ENCODE measurements at places on chromosomes 12 and 14. TPM values are rescaled to one million over a fixed set of nuclear protein-coding genes. Genes with fewer than 3 reads are reported as not detected.

GPR84 gene
- total RNA-seq: 0.98 TPM

ART4 gene
- not detected for total RNA-seq

GRCh38 chr14:60968099-60968498 is 12.8 kb downstream of the TRMT5 start:
- H3K27me3 ChIP-seq: no peaks in the 10 kb centered on the region
- H3K4me3 ChIP-seq: no peak overlapping the region
- peaks cover 11% of the 10 kb centered on the region for H3K4me1 ChIP-seq
- peaks cover 6% of the 10 kb centered on the region for H3K36me3 ChIP-seq
- H3K27ac ChIP-seq: no peak overlapping the region

GRCh38 chr12:127909041-127909440 is 357.9 kb upstream of the TMEM132C start:
- H3K27me3 ChIP-seq: no peaks in the 10 kb centered on the region
- no peak overlapping the region for H3K27ac ChIP-seq
- DNase-seq: no peak
- no peaks in the 10 kb centered on the region for H3K36me3 ChIP-seq
- H3K4me3 ChIP-seq: no peak overlapping the region
- no peaks in the 10 kb centered on the region for H3K4me1 ChIP-seq

- H3K27ac ChIP-seq: no peak overlapping the region
- no peak overlapping the region for H3K4me3 ChIP-seq
- peaks cover 24% of the 10 kb centered on the region for H3K36me3 ChIP-seq
- no peaks in the 10 kb centered on the region for H3K4me1 ChIP-seq
These were observed 69.3 kb downstream of the RBM19 start for GRCh38 chr12:113896841-113897240.

DNA sequence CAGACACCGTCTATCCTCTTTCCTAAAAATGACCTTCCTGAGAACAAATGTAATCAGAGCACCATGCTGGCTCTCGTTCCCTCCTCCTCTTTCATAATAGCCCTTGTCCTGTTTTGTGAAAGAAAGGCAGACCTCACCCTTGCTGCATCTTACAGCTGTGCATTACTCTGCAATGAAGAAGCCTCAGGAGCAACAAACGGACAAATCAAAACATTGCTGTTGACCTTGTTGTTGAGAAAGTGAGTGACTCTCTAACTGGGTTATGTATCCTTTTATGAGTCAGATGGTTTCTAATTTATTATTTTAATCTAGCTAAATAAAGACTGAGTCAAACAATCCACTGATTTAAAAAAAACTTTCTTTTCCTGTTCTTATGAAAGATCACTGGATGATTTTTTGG is 180.9 kb downstream of the RPS29 start:
- H3K27me3 ChIP-seq: peaks cover 10% of the 10 kb centered on the region
- H3K36me3 ChIP-seq: no peaks in the 10 kb centered on the region
- DNase-seq: no peak
- H3K4me1 ChIP-seq: peaks cover 10% of the 10 kb centered on the region
- no peak overlapping the region for H3K27ac ChIP-seq

GRCh38 chr12:22066310-22066709 is 20.3 kb downstream of the CMAS start:
- H3K4me1 ChIP-seq: peaks cover 7% of the 10 kb centered on the region
- no peak for DNase-seq
- H3K4me3 ChIP-seq: no peak overlapping the region
- H3K27me3 ChIP-seq: no peaks in the 10 kb centered on the region

DNA sequence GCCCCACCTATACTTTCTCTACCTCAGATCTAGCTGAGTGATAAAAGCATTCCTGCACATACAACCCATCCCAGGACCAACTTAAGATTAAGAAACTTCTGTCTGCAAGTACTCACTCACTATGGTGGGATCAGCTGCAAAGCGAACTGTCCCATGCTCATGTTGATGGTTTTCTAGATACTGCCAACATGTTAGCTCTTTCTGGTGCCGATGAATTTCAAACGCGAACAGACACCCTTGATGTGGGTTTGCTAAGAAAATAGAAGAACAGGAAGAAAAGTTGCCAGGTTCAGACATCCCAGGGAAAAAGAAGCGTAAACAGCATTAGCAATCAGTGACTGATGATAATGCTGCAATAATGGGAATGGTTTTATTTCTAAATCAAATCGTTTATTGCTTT is 1.5 kb upstream of the SLC39A2 start:
- H3K4me3 ChIP-seq: no peak overlapping the region
- H3K27me3 ChIP-seq: no peaks in the 10 kb centered on the region
- H3K36me3 ChIP-seq: peaks cover 42% of the 10 kb centered on the region
- DNase-seq: no peak
- H3K4me1 ChIP-seq: peaks cover 29% of the 10 kb centered on the region

FKBP11 gene
- 56.8 TPM for total RNA-seq

DNA sequence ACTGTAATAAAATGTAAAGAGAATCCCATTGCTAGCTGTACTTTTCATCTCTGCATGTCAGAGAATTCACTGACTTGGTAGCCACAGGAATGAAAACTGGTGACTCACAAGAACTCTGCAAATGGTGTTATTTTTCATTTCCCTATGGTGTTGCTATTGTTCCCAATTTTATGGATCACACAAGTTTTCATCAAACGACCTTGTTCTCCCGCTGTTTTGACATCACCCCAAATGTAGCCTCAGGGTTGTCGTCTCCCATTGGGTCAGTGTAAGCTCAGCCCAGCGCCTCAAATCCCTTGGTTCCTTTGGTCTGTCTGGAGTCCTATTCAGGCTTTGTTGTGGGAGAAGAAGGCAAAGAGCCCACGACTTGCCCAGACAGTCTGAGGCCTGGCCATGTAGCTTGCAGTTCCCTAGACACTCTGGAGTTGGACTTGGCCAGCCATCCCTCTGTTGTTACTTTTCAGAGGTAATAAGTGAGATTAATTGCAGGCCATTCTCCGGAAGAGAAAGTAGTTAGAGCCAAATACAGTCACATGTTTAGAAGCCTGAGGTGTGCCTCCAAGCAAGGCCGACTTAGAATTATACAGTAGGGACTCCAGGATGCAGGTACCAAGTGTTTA is 159.2 kb downstream of the TGFB3 start:
- peaks cover 19% of the 10 kb centered on the region for H3K36me3 ChIP-seq
- no peak overlapping the region for H3K27ac ChIP-seq
- H3K4me3 ChIP-seq: no peak overlapping the region
- H3K27me3 ChIP-seq: no peaks in the 10 kb centered on the region
- H3K4me1 ChIP-seq: peaks cover 6% of the 10 kb centered on the region

DCAF11 gene
- total RNA-seq: 74.0 TPM

GRCh38 chr12:47249082-47249481 is 169.3 kb upstream of the AMIGO2 start:
- DNase-seq: no peak
- H3K36me3 ChIP-seq: peaks cover 44% of the 10 kb centered on the region
- H3K27ac ChIP-seq: no peak overlapping the region
- peaks cover 8% of the 10 kb centered on the region for H3K4me1 ChIP-seq

TAS2R10 gene
- total RNA-seq: not detected

SLC38A4 gene
- not detected for total RNA-seq

WIF1 gene
- total RNA-seq: not detected

DNA sequence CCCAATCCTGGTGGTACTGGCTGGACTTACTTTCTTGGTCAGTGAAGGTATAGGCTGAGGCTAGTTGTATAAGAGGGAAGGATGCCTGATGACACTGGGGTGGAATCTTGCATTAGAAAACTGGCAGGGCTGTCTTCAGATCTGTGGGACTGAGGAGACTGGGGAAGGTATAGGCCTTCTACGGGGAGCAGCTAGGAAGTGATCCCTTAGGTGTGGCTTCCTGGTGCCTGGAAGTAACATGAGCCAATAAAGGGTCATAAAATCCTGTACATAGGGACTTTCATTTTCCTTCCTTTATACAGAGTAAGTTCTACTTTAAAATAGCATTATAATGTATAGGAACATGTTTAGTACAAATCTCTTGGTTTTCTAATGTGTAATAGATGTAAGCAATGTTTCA is 716.8 kb downstream of the LRFN5 start:
- no peaks in the 10 kb centered on the region for H3K36me3 ChIP-seq
- H3K4me3 ChIP-seq: no peak overlapping the region
- no peaks in the 10 kb centered on the region for H3K27me3 ChIP-seq
- H3K27ac ChIP-seq: no peak overlapping the region
- no peaks in the 10 kb centered on the region for H3K4me1 ChIP-seq

SERPINA12 gene
- total RNA-seq: not detected

GRCh38 chr12:78818487-78818886 is 46.1 kb upstream of the SYT1 start:
- no peak overlapping the region for H3K27ac ChIP-seq
- no peaks in the 10 kb centered on the region for H3K4me1 ChIP-seq
- no peaks in the 10 kb centered on the region for H3K27me3 ChIP-seq
- no peak overlapping the region for H3K4me3 ChIP-seq
- no peak for DNase-seq

DNA sequence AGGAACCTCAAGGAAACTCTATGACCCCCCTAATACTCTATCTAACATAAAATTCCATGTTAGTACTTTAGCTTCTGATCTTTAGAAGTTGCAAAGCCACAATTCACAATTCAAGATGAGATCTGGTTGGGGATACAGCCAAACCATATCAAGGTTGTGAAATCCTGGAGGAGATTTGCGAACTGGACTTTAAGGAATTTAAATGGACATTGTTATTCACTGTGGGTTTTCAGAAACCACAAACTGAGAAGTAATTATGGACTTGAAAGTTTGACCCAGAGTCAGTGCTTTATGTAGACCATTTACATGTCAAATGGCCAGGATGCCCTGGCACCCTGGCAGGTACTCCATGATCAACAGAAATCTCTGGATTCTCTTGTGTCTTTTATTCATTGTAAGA is 14.2 kb upstream of the CDKL1 start:
- DNase-seq: no peak
- H3K36me3 ChIP-seq: peaks cover 18% of the 10 kb centered on the region
- H3K27ac ChIP-seq: no peak overlapping the region
- H3K4me3 ChIP-seq: no peak overlapping the region
- no peaks in the 10 kb centered on the region for H3K27me3 ChIP-seq

DNA sequence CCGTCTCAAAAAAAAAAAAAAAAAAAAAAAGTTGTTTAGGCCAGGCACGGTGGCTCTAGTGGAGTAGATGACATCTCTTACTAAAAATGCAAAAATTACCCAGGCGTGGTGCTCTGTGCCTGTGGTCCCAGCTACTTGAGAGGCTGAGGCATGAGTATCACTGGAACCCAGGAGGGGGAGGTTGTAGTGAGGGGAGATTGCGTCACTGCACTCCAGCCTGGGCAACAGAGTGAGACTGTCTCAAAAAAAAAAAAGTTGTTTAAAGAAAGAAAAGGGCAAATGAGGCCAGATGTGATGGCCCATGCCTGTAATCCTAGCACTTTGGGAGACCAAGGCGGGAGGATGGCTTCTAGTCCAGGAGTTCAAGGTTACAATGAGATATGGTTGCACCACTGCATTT is 36.6 kb upstream of the SPPL3 start:
- H3K4me3 ChIP-seq: no peak overlapping the region
- H3K36me3 ChIP-seq: no peaks in the 10 kb centered on the region
- H3K27me3 ChIP-seq: peaks cover 2% of the 10 kb centered on the region
- peaks cover 8% of the 10 kb centered on the region for H3K4me1 ChIP-seq
- no peak overlapping the region for H3K27ac ChIP-seq
- DNase-seq: no peak

DNA sequence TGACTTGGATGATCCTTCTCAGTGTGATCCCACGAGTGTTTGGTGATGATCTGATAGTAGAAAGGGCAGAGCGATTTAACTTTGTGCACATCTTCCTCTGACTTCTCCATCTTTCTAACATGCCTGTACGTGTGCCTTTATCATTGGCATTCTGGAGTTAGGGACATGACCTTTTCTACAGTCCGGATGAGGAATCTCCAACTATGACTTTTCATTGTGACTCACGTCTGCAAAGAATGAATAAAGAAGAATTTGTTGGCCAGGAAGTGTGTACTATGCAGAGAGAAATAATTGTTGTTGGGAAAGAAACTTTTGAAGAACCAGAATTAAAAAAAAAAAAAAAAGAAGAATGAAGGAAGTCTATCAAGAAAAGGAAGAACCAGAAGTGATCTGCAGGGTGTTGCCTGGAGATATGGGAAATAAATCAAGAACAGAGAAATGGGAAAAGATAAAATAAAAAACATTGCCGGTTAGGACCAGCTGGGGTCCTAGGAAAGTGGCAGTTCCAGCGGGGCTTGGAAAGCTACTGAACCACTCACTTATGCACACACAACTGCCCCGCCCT is 25.3 kb downstream of the PPFIBP1 start:
- no peak overlapping the region for H3K27ac ChIP-seq
- H3K36me3 ChIP-seq: peaks cover 4% of the 10 kb centered on the region
- H3K4me3 ChIP-seq: no peak overlapping the region

ATG2B gene
- 13.5 TPM for total RNA-seq

GRCh38 chr12:38411426-38411825 is 94.9 kb downstream of the ALG10B start:
- no peaks in the 10 kb centered on the region for H3K27me3 ChIP-seq
- no peak overlapping the region for H3K4me3 ChIP-seq
- H3K36me3 ChIP-seq: no peaks in the 10 kb centered on the region
- H3K4me1 ChIP-seq: no peaks in the 10 kb centered on the region
- H3K27ac ChIP-seq: no peak overlapping the region

ABCD4 gene
- total RNA-seq: 43.1 TPM

- H3K27ac ChIP-seq: no peak overlapping the region
- no peak overlapping the region for H3K4me3 ChIP-seq
- H3K27me3 ChIP-seq: no peaks in the 10 kb centered on the region
- H3K4me1 ChIP-seq: no peaks in the 10 kb centered on the region
- peaks cover 16% of the 10 kb centered on the region for H3K36me3 ChIP-seq
- no peak for DNase-seq
These were observed 15.4 kb upstream of the SLC6A13 start for GRCh38 chr12:278046-278445.

- no peak overlapping the region for H3K4me3 ChIP-seq
- peaks cover 13% of the 10 kb centered on the region for H3K4me1 ChIP-seq
- no peak for DNase-seq
- H3K36me3 ChIP-seq: peaks cover 28% of the 10 kb centered on the region
These were observed 265.6 kb upstream of the RGS6 start for GRCh38 chr14:71666571-71667145.

DNA sequence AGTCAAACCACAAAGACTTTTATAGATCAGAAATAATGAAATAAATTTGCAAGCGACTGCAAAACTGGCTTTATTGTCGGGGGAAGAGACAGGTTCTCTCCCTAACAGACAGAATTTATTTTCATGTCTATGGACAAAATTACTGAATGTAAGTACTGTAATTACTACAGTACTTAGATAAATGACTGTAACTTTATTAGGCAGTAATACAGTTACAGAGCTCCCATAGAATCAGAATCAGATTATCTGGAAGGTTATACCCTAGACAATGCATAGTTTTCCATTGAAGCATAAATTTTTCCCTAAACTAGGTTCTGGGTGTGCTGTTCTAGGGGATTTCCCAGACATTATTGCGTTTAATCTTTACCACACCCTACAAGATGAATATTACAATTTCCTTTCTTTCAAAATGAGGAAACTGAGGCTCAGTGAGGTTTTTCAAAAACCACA is 114.2 kb downstream of the C12orf75 start:
- no peak overlapping the region for H3K4me3 ChIP-seq
- peaks cover 22% of the 10 kb centered on the region for H3K27me3 ChIP-seq
- no peaks in the 10 kb centered on the region for H3K4me1 ChIP-seq
- no peaks in the 10 kb centered on the region for H3K36me3 ChIP-seq

GRCh38 chr12:1507308-1507707 is 87.1 kb downstream of the FBXL14 start:
- peaks cover 14% of the 10 kb centered on the region for H3K4me1 ChIP-seq
- peaks cover 28% of the 10 kb centered on the region for H3K27me3 ChIP-seq
- no peak for DNase-seq
- no peak overlapping the region for H3K4me3 ChIP-seq
